Putamen (tissue), 1 donor: ENCODE measurements at places on chromosomes 7 and 10.

DNA sequence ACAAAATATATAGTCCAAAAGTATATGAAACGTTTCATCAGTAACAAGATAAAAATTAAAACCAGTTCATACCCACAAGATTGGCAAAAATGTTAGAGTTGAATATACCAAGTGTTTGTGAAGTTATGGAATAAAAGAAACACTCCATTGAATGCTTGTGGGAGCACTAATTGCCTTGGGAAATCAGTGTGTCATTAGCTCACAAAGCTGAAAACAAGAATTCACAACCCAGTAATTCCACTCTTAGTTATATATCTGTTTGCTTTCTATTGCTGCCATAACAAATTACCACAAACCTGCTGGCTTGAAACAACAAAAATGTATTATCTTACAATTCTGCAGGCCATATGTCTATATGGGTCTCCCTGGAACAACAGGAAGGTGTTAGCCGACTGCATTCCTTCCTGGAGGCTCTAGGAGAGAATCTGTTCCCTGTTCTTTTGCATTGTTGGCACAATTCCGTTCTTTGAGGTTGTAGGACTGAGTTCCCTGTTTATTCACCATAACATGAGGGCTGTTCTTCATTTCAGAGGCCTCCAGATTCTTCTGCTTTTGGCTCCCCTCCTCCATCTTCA lies 45.7 kb downstream of the SEM1 start:
- DNase-seq: no peak

- no peak for DNase-seq
Observed at GRCh38 chr10:38016354-38016753, 5.9 kb downstream of the ZNF33A start.

- no peak for DNase-seq
Observed at GRCh38 chr10:104326991-104327610, 11.2 kb downstream of the ITPRIP start.

DNA sequence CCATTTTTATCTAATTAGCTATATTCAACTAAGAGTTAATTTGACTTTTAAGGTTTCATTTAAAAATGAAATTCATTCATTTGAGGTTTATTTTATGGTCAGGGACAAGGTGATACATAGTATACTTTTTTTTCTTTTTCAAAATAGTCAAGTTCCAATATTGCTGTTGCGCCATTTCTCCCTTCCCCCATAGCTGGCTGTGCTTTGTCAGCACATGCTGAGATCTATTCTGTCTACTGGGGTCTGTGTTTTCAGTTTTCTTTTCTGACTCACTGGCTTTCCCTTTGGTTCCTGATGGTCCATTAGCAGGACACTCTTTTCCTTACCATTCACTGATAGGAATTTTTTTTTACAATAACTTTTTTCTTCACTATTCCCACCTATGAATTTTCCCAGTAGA lies 336.4 kb upstream of the TMEM229A start:
- no peak for DNase-seq

DNA sequence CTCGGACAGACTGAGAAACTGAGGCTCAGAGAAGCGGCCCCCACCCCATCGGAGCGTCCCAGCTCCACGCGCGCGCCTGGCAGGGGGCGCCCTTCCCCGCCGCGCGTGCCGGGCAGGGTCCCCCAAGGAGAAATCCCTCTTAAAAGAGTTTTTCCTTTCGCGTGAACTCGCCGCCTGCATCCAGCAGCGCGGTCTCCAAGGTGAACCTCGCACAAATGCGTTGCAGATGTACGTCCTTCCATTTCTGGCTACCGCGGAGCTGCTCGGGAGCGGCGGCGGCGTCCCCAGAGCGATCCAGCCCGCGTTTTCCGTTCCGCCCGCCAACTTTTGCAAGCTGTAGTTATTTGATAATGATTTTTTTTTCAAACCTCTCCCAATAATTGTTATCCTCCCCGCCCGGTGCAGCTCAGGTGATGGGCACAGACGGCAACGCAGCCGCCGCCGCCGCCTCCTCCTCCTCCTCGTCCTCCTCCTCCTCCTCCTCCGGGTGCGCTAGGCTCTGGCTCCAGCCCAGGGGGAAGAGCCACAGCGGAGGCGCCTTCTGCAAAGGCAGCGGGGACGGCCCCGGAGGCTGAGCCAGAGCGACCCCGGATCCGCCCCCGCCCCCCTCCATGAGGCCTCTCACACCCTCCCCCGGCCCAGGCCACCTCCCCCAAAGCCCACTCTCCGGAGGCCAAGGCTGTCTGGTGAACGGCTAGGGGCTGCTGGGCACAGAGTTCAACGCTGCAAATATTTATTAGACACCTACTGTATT lies 74.0 kb upstream of the CUX1 start:
- peak; percentile 6 for DNase-seq

DNA sequence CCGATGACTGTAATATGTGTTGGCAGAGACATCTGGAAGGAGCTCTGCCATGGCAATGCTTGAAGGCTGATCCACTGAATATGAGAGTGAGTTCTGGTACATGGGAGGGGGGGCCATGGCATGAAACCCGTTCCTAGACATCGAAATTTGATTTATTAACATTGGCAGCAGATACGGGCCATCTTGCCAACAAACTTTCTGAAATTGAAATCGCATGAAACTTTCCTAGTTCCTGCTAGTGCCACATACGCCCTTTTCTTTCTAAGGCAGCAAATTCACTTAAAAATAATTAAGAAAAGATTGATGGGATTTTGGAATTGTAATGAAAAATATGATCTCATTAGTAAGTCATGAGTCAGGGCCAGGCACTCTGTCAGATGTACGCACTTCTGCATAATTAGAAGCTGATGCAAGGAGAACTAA lies 91.8 kb upstream of the KMT2C start:
- no peak for DNase-seq

GRCh38 chr7:45643630-45644029 lies 69.5 kb downstream of the ADCY1 start:
- no peak for DNase-seq

GRCh38 chr7:150439967-150440366 lies 10.5 kb upstream of the GIMAP8 start:
- no peak for DNase-seq

- DNase-seq: no peak
Observed at GRCh38 chr7:136062625-136063325, 85.6 kb upstream of the MTPN start.

- DNase-seq: no peak
Observed at GRCh38 chr10:132787495-132788179, 1.7 kb upstream of the NKX6-2 start.

- no peak for DNase-seq
Observed at GRCh38 chr7:17030559-17030958, 148.8 kb upstream of the AGR3 start.

GRCh38 chr10:3784510-3785250 lies at the start of gene KLF6:
Gene KLF6 (minus strand): TSS chr10:3785209. CDS start chr10:3785014, 195 bp downstream.
- DNase-seq: no peak
